NCI-H2171 (cell line): ENCODE measurements at places on chromosomes 6 and 20.

DNA sequence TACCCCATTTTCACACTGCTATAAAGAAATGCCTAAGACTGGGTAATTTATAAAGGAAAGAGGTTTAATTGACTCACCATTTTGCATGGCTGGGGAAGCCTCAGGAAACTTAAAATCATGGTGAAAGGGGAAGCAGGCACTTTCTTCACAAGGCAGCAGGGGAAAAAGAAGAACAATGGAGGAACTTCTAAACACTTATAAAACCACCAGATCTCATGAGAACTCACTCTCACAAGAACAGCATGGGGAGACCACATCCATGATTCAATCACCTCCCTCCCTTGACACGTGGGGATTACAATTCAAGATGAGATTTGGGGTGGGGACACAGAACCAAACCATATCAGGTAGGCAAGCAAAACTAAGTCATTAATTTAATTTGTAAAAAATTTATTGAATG, 343.2 kb downstream of the FRK start:
- no peak for DNase-seq

GRCh38 chr20:14193885-14194284, 143.5 kb downstream of the FLRT3 start:
- no peak for DNase-seq

DNA sequence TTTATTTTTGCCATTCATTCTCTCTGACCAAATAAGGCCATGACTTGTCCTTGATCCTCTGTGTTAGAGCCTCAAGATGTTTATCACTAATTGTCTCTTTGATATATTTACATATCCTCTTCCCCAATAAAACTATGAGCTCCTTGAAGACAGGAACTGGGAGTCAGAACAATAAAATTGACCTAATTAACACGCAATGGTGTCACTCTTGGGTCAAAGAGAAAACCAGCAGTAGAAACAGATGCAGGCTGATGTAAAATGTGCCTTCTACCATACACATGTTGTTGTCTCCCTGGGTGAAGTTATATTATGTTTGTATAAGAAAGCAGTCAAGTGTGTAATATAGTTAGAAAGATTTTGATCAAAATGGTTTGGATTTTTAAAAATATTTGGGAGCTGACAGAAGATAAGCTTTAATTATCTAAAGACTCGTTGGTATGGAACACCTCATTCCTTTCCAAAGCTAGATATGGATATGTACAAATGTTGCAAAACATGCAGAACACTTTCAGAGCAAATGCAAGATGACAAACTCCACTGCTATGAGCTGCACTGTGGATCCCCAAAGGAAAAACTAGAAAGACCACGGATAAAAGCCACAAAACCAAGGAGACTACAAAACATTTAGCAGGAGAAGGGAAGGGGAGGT, 109.7 kb upstream of the STMND1 start:
- no peak for DNase-seq

GRCh38 chr6:5030596-5031136, 26.8 kb upstream of the RPP40 start:
- peak; percentile 55 for DNase-seq

GRCh38 chr6:33958526-33959328, 154.9 kb upstream of the MLN start:
- DNase-seq, result peak; percentile 96

DNA sequence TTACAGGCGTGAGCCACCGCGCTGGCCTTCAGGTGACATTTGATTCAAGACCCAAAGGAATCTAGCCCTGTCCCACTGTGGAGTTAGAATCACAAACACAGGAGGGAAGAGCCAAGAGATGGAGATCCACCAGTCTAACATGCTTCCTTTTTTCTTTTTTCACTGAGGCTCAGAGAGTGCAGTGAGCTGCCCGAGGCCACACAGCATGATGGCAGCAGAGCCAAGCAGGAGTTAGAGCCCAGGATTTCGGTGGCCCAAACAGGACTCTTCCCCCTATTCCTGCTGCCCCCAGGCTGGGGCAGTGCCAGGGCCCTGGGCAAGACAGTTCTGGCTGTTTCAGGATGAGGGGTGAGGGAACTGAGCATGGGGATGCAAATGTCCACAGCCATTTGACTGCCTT, 8.1 kb upstream of the SPDEF start:
- DNase-seq, result no peak

DNA sequence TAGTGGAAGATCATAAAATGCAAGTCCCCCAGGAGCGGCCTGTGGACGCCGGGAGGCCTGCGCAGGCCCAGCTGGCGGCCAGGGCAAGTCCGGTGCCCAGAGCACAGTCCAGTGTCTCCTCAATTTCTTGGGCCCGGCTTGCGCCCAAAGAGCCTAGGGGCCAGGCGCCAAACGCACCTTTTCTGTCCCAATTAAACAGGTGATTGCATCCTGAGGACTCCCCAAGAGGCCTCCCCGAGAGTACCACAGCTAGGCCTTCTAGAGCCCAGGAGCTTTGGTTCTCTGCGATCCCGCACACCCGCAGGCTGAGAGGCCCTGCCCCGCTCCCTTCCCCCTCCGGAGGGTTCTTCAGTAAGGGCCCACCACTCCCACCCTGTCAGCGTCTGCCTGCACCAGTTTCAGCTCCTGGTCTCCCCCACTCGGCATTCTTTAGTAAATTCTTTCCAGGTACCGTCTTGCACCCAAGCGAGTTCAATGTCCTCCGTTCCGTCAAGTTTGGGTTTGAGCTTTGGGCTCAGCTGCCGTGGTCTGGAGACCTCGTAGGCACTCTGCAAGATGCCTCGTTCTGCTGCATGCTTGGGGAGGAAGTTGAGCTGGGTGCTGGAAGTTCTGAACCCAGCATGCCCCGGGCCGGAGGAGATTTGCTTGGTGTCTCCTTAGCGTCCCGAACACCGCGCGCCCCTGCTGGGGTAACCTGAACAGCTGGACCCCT, 3.9 kb upstream of the NKX2-2 start:
- DNase-seq, result no peak

DNA sequence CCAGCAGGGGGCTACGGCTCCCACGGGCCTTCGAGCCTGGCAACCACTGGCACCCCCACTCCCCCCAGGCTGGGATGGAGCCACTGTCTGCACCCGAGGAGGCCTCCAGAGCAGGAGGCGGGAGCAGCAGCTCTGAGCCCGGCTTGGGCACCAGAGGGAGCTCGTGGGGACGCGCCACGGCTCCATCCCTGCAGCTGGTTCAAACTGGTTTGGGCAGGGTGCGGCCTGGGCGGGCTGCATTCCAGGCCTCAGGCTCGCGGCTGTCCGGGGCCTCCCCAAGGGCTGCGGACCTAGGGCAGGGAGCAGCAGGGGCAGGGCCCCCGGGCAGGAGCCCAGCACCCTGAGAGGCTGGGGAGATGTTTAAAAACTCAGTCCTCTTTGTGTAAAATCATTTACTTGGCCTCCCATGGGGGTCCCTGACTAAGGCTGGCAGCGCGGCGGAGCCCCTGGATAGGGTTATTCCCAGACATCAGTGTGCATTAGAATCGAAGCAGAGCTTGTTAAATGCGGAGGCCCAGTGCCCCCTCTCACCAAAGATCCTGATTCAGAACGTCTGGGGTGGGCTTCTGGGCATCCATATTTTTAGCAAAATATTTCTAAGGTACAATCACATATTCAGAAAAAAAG, 4.1 kb upstream of the BCAS4 start:
- peak; percentile 84 for DNase-seq

- DNase-seq, result no peak
Measured at GRCh38 chr20:36128463-36129159, 25.9 kb upstream of the EPB41L1 start.

DNA sequence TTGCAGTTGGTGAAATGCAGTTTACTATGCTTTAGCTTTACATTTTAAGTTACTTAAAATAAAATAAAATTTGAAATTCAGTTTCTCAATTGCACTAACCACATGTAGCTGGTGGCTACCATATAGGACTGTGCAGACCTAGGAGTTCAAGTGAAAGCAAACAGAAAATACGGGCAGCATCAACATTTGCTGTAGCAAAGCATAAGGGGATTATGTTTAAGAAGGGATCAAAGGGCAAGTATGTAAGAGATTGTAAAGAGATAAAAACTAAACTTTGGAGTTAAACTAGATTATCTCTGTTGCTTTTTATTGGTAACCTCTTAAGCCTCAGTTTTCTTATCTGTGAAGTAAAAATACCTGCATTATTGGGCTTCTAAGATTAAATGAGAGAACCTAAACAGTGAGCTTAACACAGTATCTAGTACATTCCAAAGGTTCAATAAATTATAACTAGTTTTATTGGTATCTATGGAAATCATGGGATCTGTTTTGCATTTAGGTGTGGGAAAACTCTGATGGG, 81.2 kb downstream of the SPTLC3 start:
- no peak for DNase-seq

DNA sequence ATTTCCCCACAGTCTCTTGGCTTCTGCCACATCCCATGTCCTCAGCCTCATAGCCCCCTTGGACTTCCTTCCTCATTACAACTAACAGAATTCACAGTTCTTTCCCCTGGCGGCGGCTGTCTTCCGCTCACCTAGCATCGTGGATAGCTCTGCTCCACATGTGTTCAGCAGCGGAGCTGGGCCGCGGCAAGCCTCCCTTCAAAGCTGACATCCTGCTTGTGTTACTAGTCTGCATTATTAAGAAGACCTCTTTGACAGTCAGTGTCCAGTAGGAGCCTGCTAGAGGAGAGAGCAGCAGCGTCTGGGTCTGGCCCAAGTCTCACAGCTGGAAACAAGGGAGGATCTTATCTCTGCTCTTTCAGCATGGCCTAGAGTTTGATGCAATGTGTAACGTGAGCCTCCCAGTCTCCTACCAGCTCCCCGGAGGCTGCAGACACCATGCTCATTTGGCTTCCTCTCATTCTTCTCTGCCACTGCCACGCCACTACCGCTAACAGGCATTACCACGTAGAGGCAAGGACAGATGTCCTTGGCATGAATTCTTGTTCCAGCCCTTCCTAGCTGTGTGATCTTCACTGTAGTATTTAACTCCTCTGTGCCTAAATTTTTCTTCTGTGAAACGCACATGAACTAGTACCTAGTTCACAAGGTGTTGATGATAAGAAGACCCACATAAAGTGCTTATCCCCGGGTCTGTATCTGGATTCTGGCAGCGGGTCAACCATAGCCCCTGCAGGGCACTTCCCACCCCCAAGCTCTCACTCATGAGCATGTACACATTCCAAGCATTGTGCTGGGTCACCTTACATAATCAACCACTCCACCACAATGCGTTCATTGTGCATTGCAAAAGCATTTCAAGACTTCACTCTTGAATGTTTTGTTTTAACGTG, 107.1 kb upstream of the BACH2 start:
- DNase-seq, result no peak

DNA sequence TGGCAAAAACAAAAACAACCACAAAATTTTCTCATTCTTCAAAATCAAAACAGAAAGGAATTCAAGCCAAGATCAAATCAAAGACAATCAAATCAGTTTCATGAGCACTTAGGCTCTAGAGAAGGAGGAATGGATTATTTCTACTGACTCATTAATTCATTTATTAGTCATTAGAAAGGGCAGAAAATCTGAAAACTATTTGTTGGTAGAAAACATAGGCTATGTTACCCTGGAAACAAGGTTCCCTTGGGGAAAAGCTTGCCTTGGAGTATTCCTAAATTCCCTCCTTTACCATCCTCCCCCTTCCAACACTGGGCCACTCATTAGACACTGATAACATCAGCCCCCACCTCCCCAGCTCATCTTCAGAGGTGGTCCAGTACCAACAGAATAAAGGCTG, 17.5 kb downstream of the KIF16B start:
- DNase-seq, result peak; percentile 34

DNA sequence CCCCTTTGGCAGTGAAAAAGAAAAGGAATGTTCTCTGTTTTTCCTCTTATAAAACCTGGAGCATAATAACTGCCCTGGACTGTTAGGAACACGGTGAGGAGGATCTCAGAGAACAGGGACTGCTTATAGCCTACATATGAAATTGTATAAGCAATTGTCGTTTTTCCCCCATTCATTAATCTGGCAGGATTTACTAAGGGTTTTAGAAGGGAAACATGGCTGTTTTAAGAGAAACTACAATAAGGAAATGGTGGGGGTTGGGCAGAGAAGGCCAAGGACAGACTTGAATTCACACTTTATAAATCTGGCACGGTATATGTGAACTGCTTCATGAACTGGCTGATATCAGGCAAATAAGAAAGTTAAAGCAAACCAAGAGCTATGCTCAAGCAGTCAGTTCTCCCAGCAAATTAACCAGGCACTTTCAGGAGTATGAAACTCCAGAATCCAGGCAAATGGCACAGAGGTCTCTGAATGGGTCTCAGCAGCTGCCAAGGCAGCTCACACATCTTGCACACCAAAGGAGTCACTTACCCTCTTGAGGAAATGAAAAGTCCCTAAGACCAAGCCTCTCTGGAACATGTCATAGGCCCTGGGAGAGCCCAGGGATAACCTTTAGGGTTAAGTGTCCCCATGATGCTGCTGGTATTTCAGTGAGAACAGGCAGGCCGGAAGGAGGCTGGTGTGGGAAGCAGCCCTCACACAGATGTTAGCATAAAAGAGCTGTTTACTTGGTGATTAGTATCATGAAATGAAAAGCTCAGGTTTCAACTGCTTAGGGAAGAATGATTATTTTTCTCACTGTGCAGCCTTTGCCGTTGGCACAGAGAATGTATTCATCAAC, 260.5 kb upstream of the MARCKS start:
- DNase-seq, result peak; percentile 88

DNA sequence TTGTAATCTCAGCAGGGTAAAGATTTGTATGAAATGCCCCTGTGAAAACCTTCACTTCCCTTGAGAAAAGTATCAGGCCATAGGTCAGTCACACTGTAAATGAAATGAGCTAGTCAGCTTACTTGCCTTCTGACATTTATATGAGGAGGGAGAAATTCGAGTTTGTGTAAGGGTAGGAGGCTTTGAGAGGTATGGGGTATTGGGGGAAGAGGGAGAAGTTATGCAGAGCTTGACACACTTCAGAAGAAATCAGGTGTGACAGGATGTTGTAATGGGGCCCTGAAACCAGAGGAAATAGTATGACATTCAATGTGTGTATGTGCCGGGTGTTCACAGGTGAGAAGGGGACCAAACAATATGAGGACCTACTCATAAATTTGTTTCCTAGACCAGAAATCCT, 64.2 kb upstream of the CCN6 start:
- DNase-seq, result no peak

- DNase-seq, result no peak
Measured at GRCh38 chr6:155223646-155224451, 40.0 kb upstream of the CLDN20 start.

DNA sequence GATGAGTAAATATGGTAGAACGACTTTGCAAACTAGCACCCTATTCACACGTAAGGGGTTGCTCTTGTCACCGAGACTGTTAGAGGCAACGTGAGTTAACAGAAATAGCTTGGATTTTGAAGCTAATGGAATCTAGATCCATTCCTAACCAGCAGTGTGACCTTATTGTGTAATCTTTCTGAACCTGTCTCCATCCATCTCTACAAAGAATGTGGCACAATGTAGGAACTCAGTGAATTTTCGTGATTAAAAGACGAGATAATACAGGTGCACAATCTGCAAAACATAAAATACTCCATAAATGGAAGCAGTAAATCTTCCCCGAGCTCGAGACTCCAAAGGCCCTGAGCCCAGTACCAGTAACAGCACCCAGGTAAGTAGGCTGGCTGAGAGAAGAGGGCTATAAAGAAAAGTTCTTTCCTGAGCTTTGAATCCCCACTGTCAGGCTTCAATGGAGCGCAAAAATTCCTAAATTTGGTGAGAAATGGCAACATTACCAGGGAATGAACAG, 801 bp upstream of the KIFC1 start:
- DNase-seq, result no peak

GRCh38 chr6:33744895-33745546, 1.7 kb downstream of the IP6K3 start:
- DNase-seq, result peak; percentile 89
